CD4-positive, alpha-beta T cell treated with Interferon alpha-2 for 1 hour (primary cell): ENCODE measurements at places on chromosomes 4 and X.

DNA sequence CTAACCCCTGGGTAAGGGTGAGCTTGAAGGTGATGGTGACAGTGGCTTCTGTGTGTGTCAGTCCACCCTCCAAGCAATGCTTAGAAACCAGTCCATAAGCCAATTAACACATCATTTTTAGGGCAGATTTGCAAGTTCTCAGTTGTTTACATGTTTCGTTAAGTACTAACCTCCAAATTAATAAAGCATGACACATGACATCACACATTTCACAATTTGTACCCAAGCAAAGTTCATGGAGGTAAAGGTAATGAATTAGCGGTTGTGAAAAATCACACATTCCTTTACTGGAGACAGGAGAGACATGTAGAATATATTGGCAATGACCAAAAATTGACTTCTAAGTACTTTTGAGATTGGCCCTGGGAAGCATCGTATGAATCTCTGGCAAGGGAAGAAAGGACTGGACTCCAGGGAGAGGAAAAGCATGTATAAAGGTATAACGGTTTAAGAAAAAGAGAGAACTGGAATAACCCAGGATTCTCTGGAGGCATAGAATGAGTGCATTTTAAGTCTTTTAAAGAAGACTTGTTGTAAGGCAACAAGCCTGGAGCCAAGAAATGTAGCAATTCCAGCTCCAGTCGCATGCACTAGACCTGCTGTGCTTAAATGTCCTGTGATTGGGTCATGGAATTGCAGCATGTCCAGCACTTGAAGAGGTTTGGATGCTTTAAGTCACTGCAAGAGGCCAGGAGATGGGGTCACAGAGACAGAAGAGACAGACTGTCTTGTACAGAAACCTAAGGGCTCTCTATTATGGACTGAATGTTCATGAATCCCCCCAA is 34.1 kb downstream of the TRIM2 start:
- DNase-seq = no peak

GRCh38 chrX:34437586-34437985 is 219.5 kb downstream of the TMEM47 start:
- DNase-seq = no peak

- no peak for DNase-seq
Observed at GRCh38 chr4:127732623-127733328, 2.6 kb downstream of the SLC25A31 start.

- no peak for DNase-seq
Observed at GRCh38 chr4:54067166-54067565, 2.8 kb upstream of the CHIC2 start.

DNA sequence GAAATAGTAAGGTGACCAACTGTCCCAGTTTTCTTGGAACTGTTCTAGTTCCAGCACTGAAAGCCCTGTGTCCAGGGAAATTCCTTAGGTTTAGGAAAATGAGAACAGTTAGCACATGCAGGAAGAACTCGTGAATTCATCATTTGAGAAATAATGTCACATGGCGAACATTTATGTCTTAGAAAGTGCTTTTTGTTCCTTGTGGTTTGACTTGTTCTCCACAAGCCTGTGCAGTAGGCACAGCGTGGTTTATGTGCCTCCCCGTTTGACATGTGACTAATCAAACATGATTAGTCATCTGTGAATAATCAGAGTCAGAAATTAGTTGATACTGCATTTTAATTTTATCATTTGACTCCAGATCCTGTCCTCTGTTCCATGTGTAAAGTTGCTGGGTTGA is 556.0 kb upstream of the CPEB2 start:
- DNase-seq = no peak

DNA sequence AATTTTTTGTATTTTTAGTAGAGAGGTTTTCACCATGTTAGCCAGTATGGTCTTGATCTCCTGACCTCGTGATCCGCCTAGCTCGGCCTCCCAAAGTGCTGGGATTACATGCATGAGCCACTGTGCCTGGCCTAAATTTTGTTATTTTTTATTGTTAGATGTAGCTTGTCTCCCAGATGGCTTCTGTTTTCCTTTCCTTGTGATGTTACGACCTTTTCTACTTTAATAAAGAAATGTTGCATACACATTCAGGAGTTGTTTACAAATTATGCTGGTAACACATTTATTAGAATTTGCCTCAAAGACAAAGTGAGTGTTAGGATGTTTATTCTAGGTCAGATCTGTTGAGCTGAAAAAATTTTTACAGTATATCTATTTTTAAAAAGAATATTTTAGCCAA is 18.4 kb downstream of the PDLIM5 start:
- no peak for DNase-seq

DNA sequence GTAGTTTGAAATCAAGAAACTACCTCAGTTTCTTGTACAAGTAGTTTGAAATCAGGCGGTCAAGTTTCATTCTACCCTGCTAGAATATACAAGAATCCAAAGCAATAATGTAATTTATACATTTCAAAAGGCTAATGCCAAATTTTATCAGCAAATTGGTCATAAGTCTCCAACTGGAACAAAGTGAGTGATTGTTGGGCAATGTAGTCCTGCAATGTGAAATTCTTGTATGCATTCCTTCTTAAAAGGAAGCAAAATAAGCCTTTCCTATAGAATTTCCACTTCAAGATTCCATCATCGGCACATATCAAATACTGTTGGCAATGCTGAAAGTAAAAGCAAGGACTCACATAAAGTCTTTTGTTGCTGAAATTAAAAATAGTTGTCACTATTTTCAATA is 334.9 kb downstream of the IL1RAPL1 start:
- DNase-seq = no peak
